ENCODE measurements at places on chromosomes 6 and 20.

DNA sequence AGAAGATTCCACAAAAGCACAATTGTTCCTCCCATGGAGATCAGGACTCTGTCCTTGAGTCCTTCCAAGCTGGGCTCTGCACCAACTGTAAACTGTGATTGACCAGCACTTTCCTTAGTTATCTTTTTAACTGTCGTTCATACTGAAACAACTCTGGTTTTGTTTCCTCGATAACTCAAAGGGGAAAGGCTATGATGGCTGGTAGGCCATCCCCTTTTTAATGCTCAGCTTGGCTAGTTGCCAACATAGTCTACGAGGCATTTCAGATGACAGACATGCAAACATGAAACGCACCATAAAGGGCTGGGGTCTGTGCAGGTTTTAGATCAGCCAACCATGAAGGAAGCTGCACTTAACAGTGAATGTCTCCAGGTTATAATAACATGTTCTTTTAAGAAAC, 497.1 kb upstream of the ARID1B start:
- no peak for DNase-seq

DNA sequence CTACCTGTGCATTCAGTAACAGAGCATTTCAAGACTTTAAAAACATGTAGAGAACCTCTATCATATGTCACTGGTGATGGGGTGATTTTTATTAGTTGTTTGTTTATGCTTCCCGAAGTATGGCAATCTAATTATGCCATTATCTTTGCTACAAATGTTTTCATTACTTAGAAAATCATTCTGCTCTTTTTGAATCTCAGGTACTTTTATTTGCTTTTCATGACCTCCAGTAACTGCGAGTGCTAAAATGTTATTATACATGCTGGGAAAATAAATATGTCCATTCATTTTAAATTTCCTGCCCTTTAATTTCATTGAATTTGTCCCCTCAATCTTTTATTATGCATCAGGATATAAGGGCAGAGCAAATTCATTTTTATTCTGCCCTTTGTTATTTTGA, 515.7 kb downstream of the NKAIN2 start:
- DNase-seq: no peak

GRCh38 chr6:128114164-128114563, 213.3 kb upstream of the THEMIS start:
- no peak for DNase-seq

DNA sequence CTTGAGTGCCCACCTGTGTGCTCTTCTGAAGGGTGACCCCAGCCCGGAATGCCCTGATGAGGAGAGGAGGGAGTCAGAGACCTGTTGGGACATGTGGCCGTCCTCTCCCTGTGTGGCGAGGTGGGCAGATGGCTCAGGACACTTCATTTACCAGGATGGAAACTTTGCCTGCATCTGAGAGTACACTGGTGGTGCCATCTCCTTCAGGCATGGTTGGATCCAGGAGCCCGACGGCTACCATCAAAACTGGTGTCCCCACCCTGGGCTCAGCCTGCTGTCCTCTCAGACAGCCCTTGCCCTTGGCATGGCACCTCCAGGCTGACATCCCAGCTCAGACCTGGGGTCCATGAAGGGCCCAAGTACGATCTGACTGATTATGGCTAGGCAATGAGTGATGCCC, 7.0 kb upstream of the OSBPL2 start:
- DNase-seq: no peak

GRCh38 chr6:122407712-122408111, 8.3 kb downstream of the HSF2 start:
- DNase-seq: no peak

DNA sequence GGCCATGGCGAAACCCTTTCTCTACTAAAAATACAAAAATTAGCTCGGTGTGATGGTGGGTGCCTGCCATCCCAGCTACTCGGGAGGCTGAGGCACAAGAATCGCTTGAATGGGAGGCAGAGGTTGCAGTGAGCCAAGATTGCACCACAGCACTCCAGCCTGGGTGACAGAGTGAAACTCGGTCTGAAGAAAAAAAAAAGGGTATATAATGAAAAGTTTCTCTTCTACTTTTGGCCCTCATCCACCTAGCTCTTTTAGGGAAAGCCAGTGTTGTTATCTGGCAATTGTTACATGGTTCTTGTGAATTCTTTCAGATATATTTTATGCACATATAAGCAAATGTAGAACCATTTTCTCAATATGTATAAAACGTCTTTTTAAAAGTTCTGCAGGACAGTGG, 19.0 kb downstream of the KIF3B start:
- no peak for DNase-seq

GRCh38 chr20:14860410-14860814, 523.0 kb upstream of the FLRT3 start:
- DNase-seq: no peak

All from CD4-positive, alpha-beta T cell treated with Interleukin-6 at 100 ng/mL for 8 hours (primary cell).